T-helper 1 cell (primary cell): ENCODE measurements at places on chromosomes 1 and 21.

DNA sequence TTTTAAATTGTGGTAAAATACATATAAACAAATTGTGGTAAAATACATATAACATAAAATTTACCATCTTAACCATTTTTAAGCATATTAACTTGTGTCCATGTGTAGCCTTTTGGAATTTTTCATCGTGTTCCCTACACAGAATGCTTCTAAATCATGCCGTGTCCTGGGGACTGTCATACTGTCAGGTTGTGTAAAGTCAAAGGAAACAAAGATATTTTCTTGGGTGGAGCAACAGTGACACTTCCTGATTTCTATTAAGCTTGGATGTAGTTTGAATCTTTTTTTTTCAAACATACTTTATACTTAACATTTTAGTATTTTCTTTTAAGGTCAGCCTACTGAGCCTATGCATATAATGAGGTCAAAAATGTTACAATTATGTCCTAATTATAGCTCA is 32.3 kb downstream of the DOP1B start:
- no peak for DNase-seq

DNA sequence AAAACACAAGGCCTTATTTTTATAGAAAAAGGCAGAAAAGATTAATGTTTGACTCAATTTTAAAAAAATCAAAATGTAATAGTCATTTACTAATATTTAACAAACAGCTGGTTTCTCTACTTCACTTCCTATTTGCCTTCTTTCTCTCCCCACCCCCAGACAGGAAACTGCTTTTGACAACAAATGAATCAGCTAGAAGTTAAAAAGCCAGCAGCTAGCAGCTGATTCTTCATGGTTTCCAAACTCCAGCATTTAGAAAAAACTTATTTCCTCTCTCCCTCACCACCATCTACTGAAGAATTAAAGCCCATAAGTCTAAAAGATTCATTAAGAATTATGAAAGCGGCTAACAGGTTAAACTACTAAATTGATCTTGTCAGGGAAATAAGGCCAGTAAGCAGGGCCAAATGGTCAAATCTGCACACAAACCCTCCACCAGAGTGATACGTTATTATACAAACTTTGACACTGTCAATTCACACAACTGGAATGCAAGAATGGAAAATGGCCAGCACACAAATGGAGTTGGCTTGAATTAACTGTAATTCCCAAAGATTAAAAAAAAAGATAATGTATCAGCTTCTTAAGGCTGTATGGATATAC is 4.0 kb downstream of the WDR26 start:
- DNase-seq: peak; percentile 71

DNA sequence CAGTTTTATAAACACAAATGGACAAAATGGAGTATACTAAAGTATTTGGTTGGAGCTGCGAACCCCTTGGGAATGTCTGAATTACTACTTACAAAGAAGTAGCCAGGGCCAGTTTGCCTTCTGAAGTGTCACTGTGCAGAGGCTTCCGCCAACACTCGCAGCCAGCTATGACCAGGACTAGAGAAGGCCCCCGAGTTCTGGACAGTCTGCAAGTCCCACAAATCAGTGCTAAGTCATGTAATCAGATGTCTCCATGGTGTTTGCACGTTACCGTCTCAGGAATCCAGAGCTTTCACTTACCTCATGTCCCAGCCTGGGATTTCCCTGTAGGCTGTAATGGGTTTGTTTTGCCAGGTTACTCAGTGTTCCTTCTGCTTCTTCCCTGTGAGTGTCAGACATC is 106.6 kb upstream of the SPAG17 start:
- no peak for DNase-seq

DNA sequence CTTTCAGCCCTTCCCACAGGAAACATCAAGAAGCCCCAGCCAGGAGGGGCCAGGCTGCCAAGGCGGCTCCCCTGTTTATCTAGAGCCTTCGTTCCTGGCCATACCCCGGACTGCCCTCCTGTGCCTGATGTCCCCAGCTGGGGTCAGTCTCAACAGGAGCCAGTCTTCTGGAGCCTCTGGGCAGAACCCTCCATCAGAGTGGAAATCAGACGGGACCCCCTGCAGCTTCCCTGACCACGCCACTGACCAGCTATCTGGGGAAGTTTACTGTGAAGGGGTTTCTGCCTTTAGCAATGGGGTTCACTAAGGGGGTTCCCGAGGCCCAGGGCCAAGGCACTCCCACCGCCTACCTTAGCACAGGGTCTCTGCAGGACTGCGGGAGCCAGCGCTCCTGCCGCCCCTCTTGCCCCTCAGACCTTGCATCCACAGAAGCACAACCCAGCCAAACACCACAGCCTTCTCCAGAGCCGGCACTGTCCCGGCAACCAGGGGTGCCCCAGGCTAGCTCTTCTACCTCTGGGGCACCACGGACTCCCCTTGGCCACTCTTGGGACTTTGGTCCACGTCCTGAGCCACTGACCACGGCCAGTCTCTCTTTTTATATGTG is 3.5 kb upstream of the MTFR1L start:
- no peak for DNase-seq

GRCh38 chr1:173208146-173208545 is 1.0 kb upstream of the TNFSF4 start:
- DNase-seq: no peak

DNA sequence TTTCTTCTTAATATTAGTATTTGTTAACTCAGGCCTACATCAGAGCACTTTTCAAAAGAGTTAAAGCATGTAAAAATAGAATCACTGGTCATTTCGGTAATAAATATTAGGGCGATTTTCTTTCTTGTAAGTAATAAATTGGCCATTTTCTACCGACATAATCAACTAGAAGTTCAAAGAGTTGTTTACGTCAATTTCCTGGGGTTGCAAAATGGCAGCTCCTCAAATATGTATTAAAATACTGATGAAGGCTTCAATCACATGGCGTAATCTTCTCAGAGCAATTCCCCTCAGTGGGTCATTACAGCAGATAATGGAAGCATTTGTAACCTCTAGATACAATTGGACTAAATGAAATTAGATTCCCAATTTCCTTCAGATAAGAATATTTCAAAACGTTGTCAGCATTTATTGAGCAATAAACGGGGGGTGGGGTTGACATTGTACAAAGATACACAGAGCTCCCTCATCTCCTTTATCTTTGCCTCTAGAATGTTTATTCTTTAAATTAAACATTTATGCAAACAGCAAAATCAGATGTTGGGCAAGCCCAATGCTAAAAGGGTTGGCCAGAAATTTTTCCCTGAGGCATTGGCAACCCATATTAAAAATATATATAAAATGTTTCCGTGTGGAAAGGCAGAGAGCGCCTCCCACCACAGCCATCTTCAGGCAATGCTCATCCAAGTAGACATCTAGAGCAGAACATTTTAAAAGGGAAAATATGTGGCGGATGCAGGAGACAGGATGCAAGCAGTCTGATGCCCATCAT is 240.6 kb downstream of the NCAM2 start:
- DNase-seq: no peak

DNA sequence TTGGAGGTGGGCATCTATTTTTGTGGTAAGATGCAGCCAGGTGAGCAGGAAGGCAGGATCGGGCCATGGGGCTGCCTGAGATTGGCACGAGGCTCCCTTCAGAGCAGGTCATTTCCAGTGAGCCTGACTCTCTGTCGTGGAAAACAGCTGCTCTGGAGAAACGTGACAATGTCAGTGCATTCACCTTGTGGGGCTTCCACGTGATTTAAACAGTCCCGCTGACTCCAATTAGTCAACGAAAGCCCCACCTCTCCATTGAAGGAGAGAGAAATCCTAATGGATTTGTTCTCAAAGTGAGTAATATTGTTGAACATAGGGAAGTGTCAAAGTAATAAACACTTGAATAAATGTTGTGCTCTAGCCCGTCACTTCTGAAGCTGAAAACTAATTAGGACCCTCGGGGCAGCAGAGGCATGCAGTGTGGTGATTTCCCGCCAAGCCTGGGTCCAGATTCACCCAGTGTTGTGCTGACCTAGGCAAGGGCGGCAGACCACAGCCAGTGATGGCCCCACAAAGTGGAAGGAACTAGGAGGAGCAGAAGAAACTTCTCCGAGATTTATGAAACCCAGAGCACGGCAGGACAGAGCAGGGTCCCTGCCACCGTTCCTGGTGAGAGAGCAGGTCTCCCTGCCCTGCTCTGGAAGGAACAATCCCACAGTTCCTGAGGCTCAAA is 172.5 kb upstream of the C1orf174 start:
- no peak for DNase-seq

- no peak for DNase-seq
These were observed 1.5 kb upstream of the THRAP3 start for GRCh38 chr1:36222481-36223380.

DNA sequence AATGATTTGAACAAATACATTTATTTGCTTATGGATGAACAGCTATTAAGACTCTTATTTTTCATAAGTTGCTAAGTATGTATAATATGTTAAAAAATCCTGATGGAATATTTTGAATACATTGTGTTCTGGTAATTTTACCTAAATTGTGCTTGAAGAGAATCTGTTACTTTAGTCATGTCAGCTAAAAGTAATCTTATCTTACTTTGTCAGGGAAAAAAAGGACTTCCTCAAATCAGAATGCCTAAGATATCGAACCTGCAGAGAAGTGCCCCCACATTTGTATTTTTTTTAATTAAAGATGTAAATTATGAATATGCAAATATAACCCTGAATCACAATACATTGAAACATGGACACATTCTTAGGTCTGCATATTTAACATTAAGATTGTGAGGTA is 1331.7 kb downstream of the MRPL39 start:
- no peak for DNase-seq

GRCh38 chr1:204493984-204494280 is 673 bp downstream of the PIK3C2B start:
- DNase-seq: peak; percentile 38

DNA sequence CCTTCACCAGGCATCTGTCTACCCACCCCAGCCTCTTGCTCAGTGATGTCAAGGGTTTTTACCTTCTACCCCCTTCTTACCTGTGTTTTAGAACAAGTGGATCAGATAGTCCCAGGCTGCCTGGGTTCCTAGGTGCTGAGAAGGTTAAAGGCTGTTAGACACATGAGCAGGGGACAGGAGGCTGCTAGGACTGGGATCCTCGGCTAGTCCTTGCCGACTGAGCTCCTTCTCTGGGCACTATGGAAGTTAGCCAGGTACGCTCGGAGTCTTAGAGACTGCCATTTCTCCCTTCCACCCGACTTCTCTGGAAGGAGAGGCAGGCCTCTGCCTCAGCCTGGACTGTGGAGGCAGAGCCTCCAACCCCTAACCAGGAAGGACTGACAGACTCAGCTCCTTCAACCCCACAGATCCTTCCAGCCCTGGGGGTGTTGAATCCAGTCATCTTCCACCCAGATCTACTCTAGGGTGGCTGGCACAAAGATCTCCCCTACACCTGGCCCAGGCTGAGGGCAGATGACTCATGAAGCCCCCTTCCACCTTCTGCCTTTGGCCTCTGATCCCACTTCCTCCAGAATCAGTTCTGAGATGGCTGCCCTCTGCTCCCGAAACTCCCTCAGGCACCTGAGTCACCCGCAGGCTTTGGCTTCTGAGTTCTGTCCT is at the start of gene DYNLT4:
Gene DYNLT4 (minus strand): TSS at position 648 of the 660 bp plus-strand sequence. CDS start 683 bp downstream, outside the sequence.
- DNase-seq: no peak

GRCh38 chr1:202200112-202200548 is 6.5 kb downstream of the LGR6 start:
- DNase-seq: no peak

- no peak for DNase-seq
These were observed 2.6 kb downstream of the PABPC4 start for GRCh38 chr1:39573736-39574624.

DNA sequence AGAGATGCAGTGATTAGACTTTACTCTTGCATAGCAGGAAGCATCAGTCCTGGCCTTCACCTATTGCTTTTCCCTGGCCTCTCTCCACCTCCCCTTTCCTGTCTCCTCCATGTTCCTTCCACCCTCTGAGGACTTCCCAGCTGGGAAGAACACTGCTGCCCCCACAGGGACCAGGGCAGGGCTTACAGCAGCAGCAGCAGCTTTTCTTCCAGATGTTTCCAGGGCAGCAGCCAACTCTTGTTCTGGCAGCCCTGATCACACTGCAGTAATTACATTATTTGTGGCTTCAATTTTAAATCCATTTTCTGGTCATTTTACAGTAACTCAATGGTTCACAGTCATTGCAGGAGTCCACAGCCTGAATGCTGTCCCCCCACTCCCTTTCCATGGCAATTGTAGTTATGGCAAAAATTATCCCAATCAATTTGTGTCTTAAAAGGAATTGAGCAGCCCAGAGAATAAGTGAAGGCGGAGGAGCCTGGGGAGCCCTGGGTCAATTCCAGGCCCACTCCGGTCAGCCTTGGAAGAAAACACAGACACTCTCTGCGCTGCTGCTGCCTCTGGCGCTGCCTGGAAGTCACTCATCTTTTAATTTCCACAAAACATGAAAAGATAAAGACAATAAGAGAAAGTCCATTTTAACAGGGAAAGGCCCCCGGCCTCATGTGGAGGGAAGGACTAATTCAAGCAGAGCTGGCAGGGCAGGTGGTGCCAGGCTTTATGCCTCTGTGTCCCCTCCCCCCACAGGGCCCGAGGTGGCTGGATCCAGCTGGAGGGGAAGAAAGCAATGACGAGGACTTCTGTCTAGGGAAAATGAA is 148.6 kb downstream of the GRIK3 start:
- no peak for DNase-seq

- DNase-seq: no peak
These were observed 142.5 kb downstream of the PGBD5 start for GRCh38 chr1:230283678-230284077.

GRCh38 chr1:173433751-173434326 is 43.3 kb upstream of the PRDX6 start:
- DNase-seq: no peak

GRCh38 chr1:71561206-71561605 is 480.4 kb upstream of the ZRANB2 start:
- DNase-seq: no peak

- DNase-seq: no peak
These were observed 125.8 kb upstream of the ATP1B1 start for GRCh38 chr1:168980656-168981055.

DNA sequence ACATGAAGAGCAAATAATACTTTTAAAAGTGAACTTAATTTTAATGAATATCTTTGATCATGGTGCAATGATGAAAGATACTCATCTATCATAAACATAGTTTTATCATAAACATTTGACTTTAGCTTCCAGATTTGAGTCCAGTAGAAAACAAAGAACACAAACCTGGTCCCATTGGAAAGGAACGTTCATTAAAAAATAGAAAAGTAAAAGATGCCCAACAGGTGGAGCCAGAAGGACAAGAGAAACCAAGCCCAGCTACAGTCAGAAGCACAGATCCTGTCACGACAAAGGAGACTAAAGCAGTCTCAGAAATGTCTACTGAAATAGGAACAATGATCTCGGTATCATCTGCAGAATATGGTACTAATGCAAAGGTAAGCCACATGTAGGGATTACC is 55.6 kb upstream of the MYOCOS start:
- no peak for DNase-seq

DNA sequence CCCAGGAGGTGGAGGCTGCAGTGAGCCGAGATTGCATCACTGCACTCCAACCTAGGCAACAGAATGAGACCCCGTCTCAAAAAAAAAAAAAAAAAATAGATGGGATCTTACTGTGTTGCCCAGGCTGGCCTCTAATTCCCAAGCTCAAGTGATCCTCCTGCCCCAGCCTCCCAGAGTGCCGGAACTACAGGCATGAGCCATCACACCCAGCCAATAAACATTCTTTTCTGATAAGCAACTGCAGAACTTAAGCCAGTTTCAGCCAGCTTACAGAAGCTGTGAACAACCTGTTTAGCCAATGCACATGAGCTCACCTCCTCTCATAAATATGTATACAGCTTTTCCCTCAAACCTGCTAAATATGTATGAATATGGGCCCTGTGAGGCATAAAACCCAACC is 3.1 kb upstream of the MIIP start:
- no peak for DNase-seq

GRCh38 chr1:31509124-31510072 is 66.9 kb upstream of the TINAGL1 start:
- peak; percentile 19 for DNase-seq
